ENCODE measurements at places on chromosomes 13 and 19.

- DNase-seq = no peak
Observed at GRCh38 chr13:106063591-106064313, 471.7 kb downstream of the EFNB2 start.

GRCh38 chr13:84649853-84650252 lies 767.6 kb upstream of the SLITRK1 start:
- no peak for DNase-seq

GRCh38 chr19:12555456-12555930 lies 4.2 kb upstream of the ZNF564 start:
- no peak for DNase-seq

DNA sequence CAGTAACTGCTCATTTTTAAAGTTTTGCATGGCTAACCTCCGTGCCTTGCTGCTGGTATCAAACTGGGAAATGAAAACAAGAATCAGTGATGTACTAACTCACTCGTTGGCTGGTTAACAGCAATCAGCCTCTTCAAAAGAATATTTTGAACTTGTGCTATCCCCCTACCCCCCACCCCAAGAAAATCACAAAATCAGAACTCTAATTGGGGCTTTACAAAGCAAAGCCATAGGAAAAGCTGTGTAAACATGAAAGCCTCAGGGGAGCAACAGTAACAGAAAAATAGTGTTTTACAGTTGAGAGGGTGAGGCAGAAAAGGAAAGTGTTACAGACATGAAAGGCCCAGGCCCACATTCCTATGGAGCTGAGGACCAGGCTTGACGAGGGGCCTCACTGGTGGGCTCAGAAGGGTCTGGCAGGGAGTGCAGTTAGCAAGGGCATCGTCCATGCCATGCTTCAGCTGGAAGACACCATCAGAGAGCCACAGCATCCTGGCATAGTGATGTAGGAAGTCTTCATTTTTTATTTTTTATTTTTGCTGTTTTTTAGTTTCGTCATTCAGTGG lies 217.6 kb downstream of the PCCA start:
- no peak for DNase-seq

GRCh38 chr13:110125613-110126272 lies 181.2 kb downstream of the COL4A1 start:
- no peak for DNase-seq
